Esophagus muscularis mucosa (tissue), 4 donors: ENCODE measurements at places on chromosomes 6 and 20. TPM values are rescaled to one million over a fixed set of nuclear protein-coding genes. Genes with fewer than 3 reads are reported as not detected.

GRCh38 chr6:165605901-165606739 lies 56.9 kb downstream of the PDE10A start:
- no peaks in the 10 kb centered on the region for H3K4me1 ChIP-seq
- H3K27ac ChIP-seq, result no peak overlapping the region
- H3K36me3 ChIP-seq, result no peaks in the 10 kb centered on the region
- peak; percentile 29 for DNase-seq
- H3K4me3 ChIP-seq, result no peak overlapping the region

The MEP1A gene
- total RNA-seq, result not detected

DNA sequence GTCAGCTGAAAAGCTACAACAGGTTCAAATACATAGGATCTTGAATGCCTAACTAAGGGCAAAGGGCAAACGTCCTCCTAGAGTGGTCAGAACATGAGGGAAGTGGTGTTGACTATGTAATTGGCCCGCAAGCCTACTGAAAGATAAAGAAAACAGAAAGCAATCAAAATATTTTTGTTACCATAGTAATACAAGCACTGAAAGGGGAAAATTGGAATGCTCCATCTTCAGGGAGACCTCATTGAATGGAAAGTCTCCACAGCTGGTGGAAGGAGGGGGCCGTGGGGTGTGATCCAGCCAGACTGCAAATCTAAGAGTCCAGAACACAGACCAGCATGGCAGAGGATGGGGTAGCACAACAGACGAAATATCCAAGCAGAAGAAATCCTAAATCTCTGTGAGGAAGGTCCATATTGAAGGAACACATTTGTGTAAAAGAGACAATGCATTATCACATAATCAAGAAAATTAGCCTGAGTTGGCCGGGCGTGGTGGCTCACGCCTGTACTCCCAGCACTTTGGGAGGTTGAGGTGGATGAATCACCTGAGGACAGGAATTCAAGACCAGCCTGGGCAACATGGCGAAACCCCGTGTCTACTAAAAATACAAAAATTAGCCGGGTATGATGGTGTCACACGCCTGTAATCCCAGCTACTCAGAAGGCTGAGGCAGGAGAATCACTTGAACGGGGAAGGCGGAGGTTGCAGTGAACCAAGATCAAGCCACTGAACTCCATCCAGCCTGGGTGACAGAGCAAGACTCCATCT lies 39.5 kb downstream of the MTFR2 start:
- no peaks in the 10 kb centered on the region for H3K36me3 ChIP-seq
- no peak for DNase-seq
- H3K4me1 ChIP-seq, result peaks cover 5% of the 10 kb centered on the region
- no peaks in the 10 kb centered on the region for H3K27me3 ChIP-seq

DNA sequence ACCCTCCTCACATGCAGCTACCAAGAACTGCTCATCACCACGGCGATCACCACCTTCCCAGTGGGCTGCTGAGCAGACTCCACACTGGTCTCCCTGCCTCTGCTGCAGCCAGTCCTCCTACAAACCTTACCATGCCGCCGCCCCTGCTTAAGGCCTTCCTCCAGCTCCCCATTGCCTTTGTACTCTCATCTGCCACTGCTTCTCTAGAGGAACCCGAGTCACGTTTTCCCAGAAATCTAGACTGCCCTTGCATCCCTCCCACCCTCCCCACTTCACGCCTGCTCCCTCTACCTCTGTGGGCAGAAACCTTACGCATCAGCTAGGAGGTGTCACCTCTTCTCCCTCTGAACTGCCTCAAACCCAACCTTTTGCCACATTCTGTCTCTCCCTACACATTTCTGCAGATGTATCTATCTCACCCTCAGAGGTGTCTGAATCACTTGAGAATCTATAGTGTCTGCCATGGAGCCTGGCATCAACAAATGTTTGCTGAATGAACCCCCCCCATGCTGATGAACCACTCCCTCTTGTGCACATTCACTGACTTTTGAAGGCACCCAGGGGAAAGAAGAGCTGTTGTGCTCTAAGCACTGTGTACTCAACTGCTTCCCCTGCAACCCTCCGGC lies 4.3 kb downstream of the E2F1 start:
- H3K4me3 ChIP-seq, result no peak overlapping the region
- no peaks in the 10 kb centered on the region for H3K27me3 ChIP-seq
- no peaks in the 10 kb centered on the region for H3K36me3 ChIP-seq
- H3K27ac ChIP-seq, result no peak overlapping the region
- DNase-seq, result no peak

DNA sequence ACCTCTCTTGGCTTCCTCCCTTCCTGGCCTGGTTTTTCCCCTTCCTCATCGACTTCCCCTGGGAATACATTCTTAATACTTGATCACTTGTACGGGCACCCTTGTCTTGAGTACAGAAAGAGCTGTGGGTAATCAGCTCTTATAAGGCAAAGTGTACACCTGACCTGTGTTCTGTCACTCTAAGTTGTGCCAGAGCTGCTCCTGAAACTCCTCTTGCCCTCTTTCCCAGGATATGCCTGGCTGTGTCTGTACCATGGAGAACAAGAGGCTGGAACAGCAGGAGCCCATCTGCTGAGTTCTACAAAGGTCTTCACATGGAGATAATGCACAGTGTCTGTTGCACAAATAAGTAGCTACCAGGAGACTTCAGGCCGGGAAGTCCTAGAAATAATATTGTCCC lies 110.1 kb downstream of the FOXA2 start:
- peak; percentile 75 for DNase-seq
- H3K4me1 ChIP-seq, result no peaks in the 10 kb centered on the region
- no peaks in the 10 kb centered on the region for H3K27me3 ChIP-seq
- H3K36me3 ChIP-seq, result no peaks in the 10 kb centered on the region

DNA sequence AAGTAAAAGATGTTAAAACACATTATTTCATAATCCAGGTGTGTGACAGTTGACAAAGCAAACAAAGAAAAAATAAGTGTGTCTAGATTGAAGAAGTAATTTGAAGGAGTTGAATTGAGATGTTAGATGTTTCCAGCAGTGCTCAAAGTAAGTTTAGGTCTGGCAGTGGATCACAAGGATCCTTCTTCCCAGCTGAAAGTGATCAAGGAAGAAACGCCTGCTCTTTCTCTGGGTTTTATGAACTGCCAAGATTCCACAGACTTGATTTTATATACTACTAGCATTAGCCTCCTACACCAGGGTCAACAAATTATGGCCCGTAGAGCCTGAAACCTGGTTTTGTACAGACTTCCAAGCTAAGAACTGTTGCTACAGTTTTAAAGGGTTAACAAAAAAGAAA lies 30.3 kb downstream of the STX7 start:
- peaks cover 49% of the 10 kb centered on the region for H3K4me1 ChIP-seq
- H3K27ac ChIP-seq, result no peak overlapping the region
- no peaks in the 10 kb centered on the region for H3K36me3 ChIP-seq
